ENCODE measurements at places on chromosomes 7 and 10.

- peak; percentile 55 for DNase-seq
Observed at GRCh38 chr7:128836729-128837348, 6.6 kb downstream of the FLNC start.

DNA sequence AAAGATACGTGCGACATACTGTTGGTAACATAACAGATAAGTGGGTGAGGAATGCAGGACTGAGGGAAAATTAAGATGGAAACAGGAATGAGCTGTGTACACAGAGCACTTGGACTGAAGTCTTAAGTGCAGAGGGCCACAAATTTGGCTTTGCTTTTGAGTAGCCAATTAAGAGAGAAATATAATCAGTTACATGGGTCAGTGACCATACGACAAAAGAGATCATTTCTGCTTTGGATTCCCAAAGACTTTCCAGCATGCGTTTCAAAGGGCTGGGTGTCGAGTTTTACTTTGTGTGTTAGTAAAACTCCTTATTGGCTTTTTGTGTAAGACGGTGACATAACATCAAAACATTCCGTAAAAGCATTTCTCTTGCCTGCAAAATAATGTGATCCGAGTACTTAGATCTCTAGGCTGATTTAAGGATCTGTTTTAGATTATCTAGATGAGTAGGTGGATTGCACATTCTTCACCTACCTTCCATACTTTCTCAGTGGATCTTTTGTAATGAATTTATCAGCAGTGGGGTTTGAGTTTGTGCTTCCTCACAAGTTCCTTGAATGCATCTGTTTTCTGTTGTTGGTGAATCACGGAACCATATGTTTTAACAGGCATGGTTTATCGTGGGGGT is 7.5 kb downstream of the RABGEF1 start:
- no peak for DNase-seq

DNA sequence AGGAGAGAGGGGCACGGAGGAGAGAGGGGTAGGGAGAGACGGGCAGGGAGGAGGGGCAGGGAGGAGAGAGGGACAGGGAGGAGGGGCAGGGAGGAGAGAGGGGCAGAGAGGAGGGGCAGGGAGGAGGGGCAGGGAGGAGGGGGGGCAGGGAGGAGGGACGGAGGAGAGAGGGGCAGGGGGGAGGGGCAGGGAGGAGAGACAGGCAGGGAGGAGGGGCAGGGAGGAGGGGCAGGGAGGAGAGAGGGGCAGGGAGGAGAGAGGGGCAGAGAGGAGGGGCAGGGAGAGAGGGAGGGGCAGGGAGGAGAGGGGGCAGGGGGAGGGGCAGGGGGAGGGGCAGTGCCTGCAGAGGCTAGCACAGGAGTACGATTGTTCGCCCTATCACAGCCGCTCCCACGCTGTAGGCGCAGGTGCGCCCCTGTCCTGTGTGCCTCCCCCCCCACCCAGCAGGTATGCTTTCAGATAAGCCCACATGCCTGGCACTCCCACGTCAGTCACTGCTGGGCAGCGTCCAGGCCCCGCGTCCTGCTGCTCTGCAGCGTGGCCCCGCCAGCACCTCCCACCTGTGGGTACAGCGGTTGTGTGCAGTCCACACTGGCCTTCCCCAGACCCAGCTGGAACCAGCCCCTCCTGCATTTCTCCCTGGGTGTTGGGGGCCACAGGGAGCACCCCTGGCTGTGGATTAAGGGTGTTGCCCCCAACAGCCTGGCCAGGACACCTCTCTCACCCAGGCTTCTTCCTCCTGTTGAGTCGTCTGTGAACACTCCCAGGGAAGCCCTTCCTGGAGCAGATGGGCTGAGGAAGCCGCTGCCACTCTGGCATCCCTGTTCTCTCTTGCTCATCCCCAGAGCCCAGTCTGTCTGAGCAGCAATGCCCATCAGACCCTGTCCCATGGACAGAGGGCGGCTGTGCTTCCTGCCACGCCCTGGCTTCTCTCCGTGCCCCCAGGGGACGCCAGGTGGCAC is 10.8 kb downstream of the NKX6-2 start:
- peak; percentile 90 for DNase-seq

DNA sequence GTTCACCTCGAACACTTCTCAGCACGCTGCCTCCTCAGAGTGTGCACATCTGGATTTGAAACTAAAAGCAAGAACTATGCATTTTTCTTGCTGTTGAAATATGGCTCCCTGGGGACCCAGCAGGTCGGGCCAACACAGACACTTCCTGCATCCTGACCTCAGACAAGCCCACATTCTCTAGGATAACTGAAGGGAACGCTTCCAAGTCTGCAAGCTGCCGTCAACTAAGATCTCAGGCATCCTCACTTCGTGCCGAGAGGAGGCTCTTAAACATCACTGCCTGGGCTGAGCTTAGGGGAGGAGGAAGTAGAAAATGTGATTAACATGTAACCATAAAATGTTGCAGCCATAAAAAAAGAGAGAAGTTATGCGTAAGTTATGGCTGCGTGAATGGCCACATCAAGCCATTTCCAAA is 65.5 kb downstream of the PYROXD2 start:
- DNase-seq = no peak

DNA sequence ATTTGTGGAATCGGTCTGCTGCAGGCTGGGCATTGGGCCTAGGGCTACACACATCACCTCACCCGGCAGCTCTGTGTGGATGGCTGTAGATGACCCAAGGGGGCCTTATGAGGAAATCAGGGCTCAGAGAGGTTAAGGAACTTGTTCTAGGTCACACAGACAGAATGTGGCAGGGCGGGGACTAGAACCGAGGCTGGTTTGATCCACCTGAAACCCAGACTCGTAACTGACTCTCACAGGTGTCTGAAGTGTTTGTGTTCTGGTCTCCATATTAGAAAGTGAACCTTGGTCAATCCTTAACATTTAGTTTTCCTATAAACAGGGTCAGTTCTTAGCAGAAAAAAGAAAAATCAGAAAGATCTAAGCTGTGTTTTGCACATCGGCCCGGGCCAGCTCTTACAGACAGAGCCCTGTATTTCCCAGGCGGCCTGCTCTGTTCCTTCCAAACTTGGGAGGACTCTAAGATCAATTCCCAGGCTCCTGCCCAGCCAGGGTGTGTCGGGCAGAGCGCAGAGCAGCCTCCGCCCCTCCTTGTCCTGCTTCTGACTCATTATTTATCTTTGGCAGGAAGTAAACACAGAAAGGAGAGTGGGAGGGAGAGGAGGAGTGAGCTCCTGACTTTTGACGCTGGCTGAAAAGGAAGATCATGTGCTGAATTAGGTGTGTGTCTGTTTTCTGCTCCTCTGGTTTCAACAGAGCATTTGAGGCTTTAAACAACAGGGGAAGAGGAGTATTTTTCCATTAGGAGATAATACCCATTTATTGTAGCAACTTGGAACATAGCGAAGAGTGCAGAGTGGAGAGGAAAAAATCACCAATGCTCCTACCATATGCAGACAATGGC is 74.1 kb downstream of the TACC2 start:
- DNase-seq = no peak

GRCh38 chr7:51930834-51931233 is 614.2 kb upstream of the COBL start:
- no peak for DNase-seq

- DNase-seq = no peak
Observed at GRCh38 chr7:42597300-42597699, 314.6 kb downstream of the C7orf25 start.

Measured in midbrain (tissue), 1 donor.